Left ventricle myocardium inferior (tissue), 1 donor: ENCODE measurements at places on chromosomes 6 and 20. TPM values are rescaled to one million over a fixed set of nuclear protein-coding genes. Genes with fewer than 3 reads are reported as not detected.
A peak's percentile ranks its signal among the peaks of the same experiment; 100 is the strongest.

GRCh38 chr6:47195011-47195650 lies 114.6 kb downstream of the TNFRSF21 start:
- no peaks in the 10 kb centered on the region for H3K36me3 ChIP-seq
- no peak overlapping the region for H3K4me3 ChIP-seq
- no peaks in the 10 kb centered on the region for H3K27me3 ChIP-seq
- no peak overlapping the region for H3K27ac ChIP-seq
- H3K4me1 ChIP-seq, result peaks cover 11% of the 10 kb centered on the region

DNA sequence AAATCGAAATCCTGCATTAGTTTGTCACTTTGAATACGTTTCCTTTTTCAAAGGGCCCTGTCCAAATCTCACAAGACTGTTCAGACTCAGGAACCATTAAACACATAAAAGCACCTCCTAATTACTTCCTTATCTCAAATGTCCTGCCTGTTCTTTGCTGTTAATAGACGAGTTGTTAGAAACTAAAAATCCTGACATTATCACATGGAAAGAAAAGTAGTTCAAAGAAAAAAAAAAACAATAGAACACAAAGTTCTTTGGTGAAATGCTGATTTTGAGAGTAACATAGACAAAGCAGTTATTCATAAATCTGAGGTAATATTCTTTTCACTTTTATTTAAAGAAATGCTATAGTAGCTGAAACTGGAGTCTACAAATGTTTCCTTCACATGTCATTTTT lies 12.1 kb upstream of the TAB2 start:
- H3K27ac ChIP-seq, result no peak overlapping the region
- H3K4me1 ChIP-seq, result no peaks in the 10 kb centered on the region
- no peaks in the 10 kb centered on the region for H3K27me3 ChIP-seq
- no peaks in the 10 kb centered on the region for H3K36me3 ChIP-seq

- H3K27me3 ChIP-seq, result no peaks in the 10 kb centered on the region
- no peaks in the 10 kb centered on the region for H3K4me1 ChIP-seq
- no peak overlapping the region for H3K27ac ChIP-seq
- H3K36me3 ChIP-seq, result peaks cover under 1% of the 10 kb centered on the region
These were observed 221.3 kb downstream of the MOXD1 start for GRCh38 chr6:132179955-132180354.

GRCh38 chr6:45027126-45027525 lies 301.0 kb upstream of the RUNX2 start:
- H3K27me3 ChIP-seq, result no peaks in the 10 kb centered on the region
- DNase-seq, result no peak
- H3K27ac ChIP-seq, result no peak overlapping the region
- no peaks in the 10 kb centered on the region for H3K36me3 ChIP-seq

DNA sequence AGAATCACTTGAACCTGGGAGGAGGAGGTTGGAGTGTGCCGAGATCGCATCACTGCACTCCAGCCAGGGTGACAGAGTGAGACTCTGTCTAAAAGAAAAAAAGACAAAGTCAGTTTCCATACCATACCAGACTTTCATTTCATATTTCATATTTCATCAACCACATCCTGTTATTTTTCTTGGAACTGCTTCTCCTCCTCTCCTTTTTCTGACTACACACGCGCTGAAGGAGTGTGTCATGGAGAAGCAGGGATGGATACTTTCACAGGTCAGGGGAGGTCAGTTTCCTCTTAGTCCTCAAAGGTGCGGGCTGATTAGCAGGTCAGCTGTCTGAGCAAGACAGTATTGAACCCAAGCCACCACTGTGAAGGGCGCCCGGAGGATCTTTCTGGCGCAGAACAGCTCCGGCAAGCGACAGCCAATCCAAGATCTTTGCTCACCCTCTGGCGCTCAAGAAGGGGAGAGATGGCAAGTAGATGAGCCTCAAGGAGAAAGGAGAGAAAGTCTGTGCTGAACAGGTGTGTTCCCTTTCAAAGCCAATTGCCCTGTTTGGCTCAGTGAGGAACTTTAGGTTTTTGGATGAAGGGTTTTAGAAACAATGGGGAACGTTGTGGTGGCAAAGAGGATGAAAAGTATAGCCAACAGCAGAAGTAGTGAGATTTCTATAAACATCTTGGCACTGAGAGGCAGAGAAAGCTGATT lies 18.9 kb upstream of the SYNJ2 start:
- H3K36me3 ChIP-seq, result no peaks in the 10 kb centered on the region
- H3K27ac ChIP-seq, result no peak overlapping the region
- H3K4me1 ChIP-seq, result no peaks in the 10 kb centered on the region
- DNase-seq, result no peak

DNA sequence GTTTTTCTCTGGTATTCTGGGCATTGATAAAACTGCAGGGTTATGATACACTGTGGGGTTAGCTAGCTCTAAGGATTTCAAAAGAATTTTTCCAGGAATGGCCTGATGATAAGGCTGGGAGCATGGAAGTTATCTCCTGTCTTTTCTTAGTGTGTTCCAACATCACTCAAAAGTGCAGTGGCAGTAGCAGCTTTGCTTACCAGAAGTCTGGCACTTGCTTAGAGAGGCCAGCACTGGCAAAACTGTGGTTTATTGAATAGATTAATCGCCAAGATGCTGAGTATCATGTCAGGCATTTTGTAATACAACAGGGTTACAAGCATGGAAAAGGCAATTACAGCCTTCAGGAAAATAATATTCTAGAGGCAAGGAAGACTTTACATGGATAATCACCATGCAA lies 719.5 kb upstream of the GJE1 start:
- peaks cover 4% of the 10 kb centered on the region for H3K36me3 ChIP-seq
- no peak overlapping the region for H3K4me3 ChIP-seq
- peaks cover 11% of the 10 kb centered on the region for H3K4me1 ChIP-seq
- peak overlapping the region; percentile 64 for H3K27ac ChIP-seq

DNA sequence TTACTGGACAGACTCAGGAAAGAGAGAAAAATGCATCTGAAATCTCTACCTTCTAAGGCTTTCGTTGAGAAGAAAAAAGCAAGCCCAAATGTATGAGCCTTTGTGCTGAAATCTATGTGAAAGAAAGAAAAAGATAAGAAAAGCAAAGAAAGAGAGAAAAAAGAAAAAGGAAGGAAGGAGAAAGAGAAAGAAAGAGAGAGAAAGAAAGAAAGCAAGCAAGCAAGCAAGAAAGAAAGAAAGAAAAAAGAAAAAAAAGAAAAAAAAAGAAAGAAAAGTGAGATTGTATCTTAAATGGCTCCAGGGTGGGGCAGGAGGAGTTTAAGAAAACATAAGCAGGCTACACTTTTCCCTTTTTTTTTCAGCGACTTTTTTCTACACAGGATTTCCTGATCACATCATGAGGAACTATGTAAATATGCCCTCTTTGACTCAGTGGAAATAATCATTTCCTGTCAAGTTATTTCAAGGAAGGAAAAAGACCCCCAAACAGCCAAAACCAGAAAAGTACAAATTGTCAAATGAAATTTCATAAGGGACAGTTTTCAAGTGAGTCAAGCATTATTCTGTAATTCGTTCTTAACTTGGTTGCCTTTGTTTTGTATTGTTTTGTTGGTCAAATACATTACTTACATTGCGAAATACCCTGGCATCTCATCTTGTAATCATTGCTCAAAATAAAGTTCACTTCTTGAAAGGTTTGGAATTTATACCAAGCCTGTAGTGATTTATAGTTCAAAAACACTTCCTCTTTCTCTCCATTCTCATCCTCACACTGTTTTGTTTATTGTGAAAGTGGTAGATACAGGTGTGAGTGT lies 79.5 kb upstream of the RNF217 start:
- peaks cover 14% of the 10 kb centered on the region for H3K4me1 ChIP-seq
- H3K4me3 ChIP-seq, result no peak overlapping the region
- no peak for DNase-seq
- no peaks in the 10 kb centered on the region for H3K36me3 ChIP-seq

DNA sequence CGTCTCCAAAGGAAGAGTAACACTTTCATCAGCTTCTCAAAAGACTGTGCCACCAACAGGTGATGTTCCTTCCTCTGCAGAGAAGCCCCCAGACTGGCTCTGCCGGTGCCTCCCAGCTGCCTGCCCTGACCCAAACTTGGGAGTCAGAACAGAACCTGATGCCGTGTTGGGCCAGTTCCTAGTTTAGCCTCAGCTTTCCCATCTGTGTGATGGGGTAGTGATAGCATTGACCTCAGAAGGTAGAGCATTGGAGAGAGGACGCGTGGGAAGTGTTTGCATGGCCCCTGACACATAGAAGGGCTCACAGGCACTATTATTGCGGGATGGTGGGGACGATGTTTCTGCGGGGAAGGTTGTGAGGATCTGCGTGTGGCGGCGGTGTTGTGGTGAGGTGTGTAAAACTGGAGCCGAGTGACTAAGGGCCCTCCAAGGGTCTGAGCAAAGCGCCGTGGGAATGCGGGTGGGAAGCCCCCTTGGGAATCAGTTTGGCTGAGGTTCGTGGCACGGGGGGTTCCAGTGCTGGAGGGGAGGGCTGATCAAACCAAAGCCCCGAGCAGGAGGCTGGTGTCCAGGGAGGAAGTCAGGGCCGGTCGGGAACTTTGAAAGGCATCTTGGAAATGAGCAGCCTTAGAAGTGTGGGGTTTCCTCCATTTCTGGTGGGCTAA lies 1.7 kb downstream of the NTSR1 start:
- peaks cover 72% of the 10 kb centered on the region for H3K27me3 ChIP-seq
- H3K36me3 ChIP-seq, result no peaks in the 10 kb centered on the region
- no peak overlapping the region for H3K27ac ChIP-seq

DNA sequence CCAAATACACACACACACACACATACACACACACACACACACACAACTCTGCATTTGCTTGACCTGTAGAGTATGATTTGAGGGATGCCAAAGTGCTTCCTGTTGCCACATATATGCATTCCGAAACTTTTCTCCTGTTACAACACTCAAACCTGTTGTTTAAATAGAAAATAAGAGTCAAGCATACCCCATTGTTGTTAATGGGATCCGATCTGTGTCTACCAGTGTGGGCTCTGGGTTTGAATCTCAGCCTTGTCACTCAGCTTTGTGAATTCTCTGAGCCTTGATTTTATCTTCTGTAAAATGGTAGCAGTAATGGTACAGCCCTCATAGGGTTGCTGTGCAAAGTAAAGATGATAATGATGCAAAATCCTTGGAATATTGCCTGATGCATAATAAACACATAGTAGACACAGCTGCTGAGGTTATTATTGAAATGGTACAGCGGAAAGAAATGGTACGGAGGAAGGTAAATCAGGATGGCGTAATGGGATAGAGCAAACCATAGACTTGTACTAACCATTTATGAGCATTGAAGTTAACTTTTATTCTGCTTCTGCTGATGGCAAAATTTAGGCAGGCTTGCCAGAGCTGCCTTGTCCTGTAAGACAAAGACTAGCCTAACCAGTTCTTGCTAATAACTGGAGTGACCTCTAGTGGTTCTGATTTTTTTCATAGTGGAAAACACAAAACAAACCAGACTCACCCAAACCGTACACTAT lies 113.5 kb upstream of the PHACTR1 start:
- H3K4me3 ChIP-seq, result no peak overlapping the region
- peaks cover 12% of the 10 kb centered on the region for H3K4me1 ChIP-seq

GRCh38 chr20:51420111-51420510 lies 122.4 kb downstream of the NFATC2 start:
- no peaks in the 10 kb centered on the region for H3K36me3 ChIP-seq
- H3K4me3 ChIP-seq, result no peak overlapping the region
- no peak for DNase-seq
- H3K27me3 ChIP-seq, result no peaks in the 10 kb centered on the region
- H3K4me1 ChIP-seq, result peaks cover 33% of the 10 kb centered on the region
- no peak overlapping the region for H3K27ac ChIP-seq

- no peaks in the 10 kb centered on the region for H3K36me3 ChIP-seq
- H3K27ac ChIP-seq, result no peak overlapping the region
- no peak for DNase-seq
- H3K27me3 ChIP-seq, result no peaks in the 10 kb centered on the region
- H3K4me3 ChIP-seq, result no peak overlapping the region
These were observed 3.3 kb downstream of the MYO6 start for GRCh38 chr6:75752365-75752764.

- no peaks in the 10 kb centered on the region for H3K36me3 ChIP-seq
- H3K27ac ChIP-seq, result no peak overlapping the region
- H3K4me1 ChIP-seq, result no peaks in the 10 kb centered on the region
- H3K27me3 ChIP-seq, result peaks cover 99% of the 10 kb centered on the region
These were observed 35.8 kb upstream of the BHLHE23 start for GRCh38 chr20:63042448-63043071.

GRCh38 chr6:75273009-75273408 lies 11.6 kb downstream of the TMEM30A start:
- peaks cover 12% of the 10 kb centered on the region for H3K36me3 ChIP-seq
- no peaks in the 10 kb centered on the region for H3K27me3 ChIP-seq
- H3K4me1 ChIP-seq, result peaks cover 66% of the 10 kb centered on the region
- H3K4me3 ChIP-seq, result no peak overlapping the region

GRCh38 chr6:83430611-83431544 lies at the start of gene ME1:
TSS of gene ME1 (minus strand) at chr6:83431051. CDS start at chr6:83430954, 97 bp downstream.
- no peaks in the 10 kb centered on the region for H3K36me3 ChIP-seq
- peaks cover 13% of the 10 kb centered on the region for H3K4me1 ChIP-seq
- DNase-seq, result peak; percentile 79
- peak within 1 kb of the TSS; percentile 76 for H3K4me3 ChIP-seq

- peaks cover 24% of the 10 kb centered on the region for H3K4me1 ChIP-seq
- no peaks in the 10 kb centered on the region for H3K27me3 ChIP-seq
- no peak overlapping the region for H3K27ac ChIP-seq
- DNase-seq, result no peak
These were observed 101.8 kb upstream of the PREP start for GRCh38 chr6:105504706-105505105.

GRCh38 chr6:24522228-24523176 lies 27.7 kb downstream of the ALDH5A1 start:
- H3K4me3 ChIP-seq, result no peak overlapping the region
- H3K27ac ChIP-seq, result no peak overlapping the region
- DNase-seq, result no peak

- H3K27ac ChIP-seq, result peak overlapping the region; percentile 34
- H3K27me3 ChIP-seq, result no peaks in the 10 kb centered on the region
- peak overlapping the region; percentile 58 for H3K4me3 ChIP-seq
- peaks cover 39% of the 10 kb centered on the region for H3K4me1 ChIP-seq
These were observed 223.0 kb upstream of the SYNCRIP start for GRCh38 chr6:85865420-85866369.

GRCh38 chr6:161568885-161569456 lies 295.1 kb upstream of the AGPAT4 start:
- H3K36me3 ChIP-seq, result no peaks in the 10 kb centered on the region
- no peak overlapping the region for H3K27ac ChIP-seq
- H3K4me1 ChIP-seq, result no peaks in the 10 kb centered on the region
- DNase-seq, result no peak
- H3K4me3 ChIP-seq, result no peak overlapping the region
- no peaks in the 10 kb centered on the region for H3K27me3 ChIP-seq

The MYCT1 gene
- 15.0 TPM for total RNA-seq

The APCDD1L gene
- 0.91 TPM for total RNA-seq

The HLA-F gene
- 29.4 TPM for total RNA-seq

The MUC21 gene
- not detected for total RNA-seq

The ACOT8 gene
- total RNA-seq, result 32.1 TPM

The FOXC1 gene
- 7.1 TPM for total RNA-seq

The DAAM2 gene
- 19.1 TPM for total RNA-seq

The DYNLT1 gene
- 126 TPM for total RNA-seq

The BFSP1 gene
- total RNA-seq, result 0.66 TPM

The PRIM2 gene
- 3.2 TPM for total RNA-seq

The NOTCH4 gene
- 23.0 TPM for total RNA-seq

The CCDC170 gene
- 0.36 TPM for total RNA-seq

The TENT5A gene
- total RNA-seq, result 44.4 TPM

The BTNL2 gene
- not detected for total RNA-seq

The MAP7 gene
- 3.1 TPM for total RNA-seq
